ENCODE measurements at places on chromosomes 2 and 18.

- no peak for DNase-seq
These were observed 17.2 kb downstream of the SESTD1 start for GRCh38 chr2:179247318-179248023.

- no peak for DNase-seq
These were observed 70.5 kb upstream of the ZNF516 start for GRCh38 chr18:76565238-76566173.

DNA sequence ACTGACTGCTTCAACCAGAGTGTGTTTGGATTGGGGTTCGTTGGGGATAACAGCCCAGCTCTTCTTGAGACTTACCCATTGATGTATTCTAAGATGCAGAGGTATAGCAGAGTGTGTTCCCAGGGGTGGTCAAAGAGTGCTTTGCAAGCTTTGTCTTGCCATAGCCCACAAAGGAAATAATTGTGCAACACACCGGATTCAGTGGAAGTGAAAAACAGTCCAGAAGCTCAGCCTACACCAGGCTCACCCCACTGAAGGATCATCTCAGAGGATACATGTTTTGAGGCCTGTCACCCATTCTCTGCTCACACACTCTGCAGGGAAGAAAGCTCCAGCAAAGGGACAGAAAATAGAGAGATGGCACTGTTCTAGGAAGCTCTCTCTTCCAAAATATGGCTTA is 9.6 kb downstream of the CACNB4 start:
- DNase-seq, result no peak

GRCh38 chr2:217842017-217842416 is 160.8 kb downstream of the TNS1 start:
- no peak for DNase-seq

DNA sequence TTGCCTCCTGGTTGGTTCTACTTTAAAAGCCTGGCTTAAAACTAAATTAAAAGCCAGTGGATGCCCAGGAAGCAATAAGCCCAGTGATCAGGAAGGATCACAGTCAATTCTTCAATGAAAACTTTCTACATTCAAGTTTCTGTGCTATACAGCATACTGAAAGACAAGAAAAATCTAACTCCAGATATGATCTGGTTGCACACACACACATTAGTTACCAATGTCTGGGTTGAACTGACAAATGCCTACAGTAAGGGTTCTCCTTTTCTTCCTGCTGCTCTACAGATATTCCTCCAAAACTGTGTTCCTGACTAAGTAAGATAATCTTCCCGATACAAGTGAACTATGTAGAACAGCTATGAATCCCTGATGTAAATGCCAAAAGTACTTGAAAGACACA is 81.3 kb downstream of the ROCK2 start:
- DNase-seq, result no peak

DNA sequence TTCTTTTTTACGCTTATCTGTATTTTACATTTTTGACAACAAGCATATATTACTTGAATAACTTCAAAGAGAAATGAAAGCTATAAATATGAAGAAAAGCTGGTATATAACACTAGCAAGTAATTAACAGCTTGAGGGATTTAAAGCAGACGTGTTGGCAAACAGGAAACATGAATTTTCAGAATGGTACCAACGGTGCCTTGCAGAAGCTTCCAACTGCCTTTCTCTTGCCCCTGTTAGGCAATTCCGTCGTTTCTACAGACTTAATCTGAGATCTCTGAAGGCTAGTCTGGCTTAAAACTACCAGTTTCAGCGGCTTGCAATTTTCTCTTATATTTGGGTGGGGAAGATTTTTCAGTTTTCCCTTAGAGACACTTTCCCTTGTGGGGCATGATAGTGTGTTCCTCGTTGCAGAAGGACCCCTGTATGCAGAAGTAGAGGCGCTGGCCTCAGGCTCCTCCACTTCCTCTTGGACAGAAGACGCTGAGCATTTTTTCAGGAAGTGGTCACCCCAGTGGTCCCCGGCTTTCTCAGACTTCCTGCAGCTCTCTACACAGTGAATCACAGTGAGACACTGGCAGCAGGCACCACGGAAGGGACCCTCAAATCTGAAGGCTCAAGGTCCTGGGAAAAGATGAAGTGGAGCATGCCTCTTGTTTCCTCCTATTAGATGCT is 56.2 kb upstream of the SLC16A14 start:
- no peak for DNase-seq

DNA sequence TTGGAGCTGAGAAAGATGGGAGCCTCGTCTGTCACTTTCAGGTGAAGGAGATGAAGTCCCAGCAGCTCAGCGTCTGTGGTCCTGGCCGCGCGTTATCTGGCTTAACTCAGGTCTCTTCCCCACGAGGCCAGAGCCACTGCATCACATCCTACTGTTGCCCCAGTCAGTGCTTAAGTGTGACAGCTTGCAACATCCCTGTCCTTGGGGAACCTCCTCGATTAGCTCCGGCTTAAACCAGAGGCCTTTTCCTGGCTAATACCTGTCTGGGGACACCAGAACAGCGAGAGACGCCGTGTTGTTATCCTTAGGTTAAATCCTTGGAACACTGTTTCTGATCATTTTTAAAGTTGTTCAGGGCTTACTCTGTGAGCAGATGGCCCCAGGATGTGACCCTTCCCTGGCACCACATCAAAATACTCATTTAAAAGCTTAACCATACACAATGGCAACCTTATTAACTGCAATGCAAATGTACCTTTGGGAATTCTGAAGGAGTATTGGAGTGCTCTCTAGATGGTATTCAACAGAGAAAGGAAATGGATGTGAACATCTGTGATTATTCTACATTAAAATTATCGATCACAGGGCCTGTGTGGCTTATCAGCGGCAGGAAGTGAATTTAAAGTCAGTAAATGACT is 61.2 kb upstream of the SPP2 start:
- DNase-seq, result no peak

GRCh38 chr2:134283661-134284060 is 29.8 kb downstream of the MGAT5 start:
- DNase-seq, result no peak

- DNase-seq, result no peak
These were observed 40.7 kb downstream of the KCNIP3 start for GRCh38 chr2:95337829-95338228.

DNA sequence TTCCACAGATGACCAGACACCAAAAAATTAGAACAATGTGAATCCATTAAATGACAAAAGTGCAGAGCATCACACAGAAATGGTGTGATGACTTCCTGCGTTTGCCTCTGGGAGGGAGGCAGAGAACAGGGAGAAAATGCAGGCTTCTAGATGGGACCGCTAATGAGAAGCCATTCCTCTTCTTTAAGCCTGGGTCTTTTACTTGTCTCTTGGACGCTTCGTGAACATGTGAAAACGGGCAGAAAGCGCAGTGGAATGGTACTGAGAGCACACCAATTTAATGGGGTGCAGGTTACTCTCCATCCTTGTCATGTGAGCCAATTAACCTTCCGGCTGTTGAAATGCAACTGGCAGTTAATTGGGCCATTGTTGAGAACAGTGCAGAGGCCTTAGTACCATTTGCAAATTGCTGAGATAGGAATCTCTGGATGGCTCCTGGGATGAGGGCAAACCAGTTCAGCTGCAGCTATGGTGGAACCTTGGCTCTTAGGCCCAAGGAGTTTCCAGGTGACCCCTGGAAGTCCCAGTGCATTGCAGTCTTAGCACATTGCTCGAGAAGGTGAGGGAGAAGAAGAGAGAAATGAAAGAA is 210.4 kb upstream of the CXCR4 start:
- no peak for DNase-seq

GRCh38 chr2:143397884-143398614 is 268.8 kb downstream of the ARHGAP15 start:
- no peak for DNase-seq

DNA sequence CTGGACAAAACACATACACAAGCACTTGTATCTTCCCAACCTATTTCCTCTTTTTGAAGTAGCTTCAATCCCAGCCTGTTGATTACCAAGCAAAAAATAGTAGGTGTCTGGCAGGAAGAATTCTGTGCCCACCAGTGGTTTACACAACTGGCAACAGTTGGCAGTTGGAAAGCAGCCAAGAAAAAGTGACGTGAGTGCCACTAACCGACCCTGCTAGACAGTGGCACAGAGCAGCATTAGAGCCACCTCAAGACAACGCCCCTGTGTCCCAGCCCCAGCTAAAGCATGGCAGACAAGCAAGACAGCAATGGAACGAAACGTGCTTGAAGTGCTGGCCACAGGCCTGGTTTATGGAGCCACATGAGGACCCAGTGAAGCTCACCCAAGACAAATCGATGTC is 379.6 kb downstream of the FBXO15 start:
- DNase-seq, result no peak

All from activated CD4-positive, alpha-beta T cell treated with anti-CD3 and anti-CD28 coated beads, Interleukin-2, amount 50 U/mL, for 24 hours (primary cell).